ENCODE measurements at places on chromosomes 3 and 15.

GRCh38 chr3:52447512-52448355 is 2.8 kb upstream of the SEMA3G start:
- no peak for DNase-seq

DNA sequence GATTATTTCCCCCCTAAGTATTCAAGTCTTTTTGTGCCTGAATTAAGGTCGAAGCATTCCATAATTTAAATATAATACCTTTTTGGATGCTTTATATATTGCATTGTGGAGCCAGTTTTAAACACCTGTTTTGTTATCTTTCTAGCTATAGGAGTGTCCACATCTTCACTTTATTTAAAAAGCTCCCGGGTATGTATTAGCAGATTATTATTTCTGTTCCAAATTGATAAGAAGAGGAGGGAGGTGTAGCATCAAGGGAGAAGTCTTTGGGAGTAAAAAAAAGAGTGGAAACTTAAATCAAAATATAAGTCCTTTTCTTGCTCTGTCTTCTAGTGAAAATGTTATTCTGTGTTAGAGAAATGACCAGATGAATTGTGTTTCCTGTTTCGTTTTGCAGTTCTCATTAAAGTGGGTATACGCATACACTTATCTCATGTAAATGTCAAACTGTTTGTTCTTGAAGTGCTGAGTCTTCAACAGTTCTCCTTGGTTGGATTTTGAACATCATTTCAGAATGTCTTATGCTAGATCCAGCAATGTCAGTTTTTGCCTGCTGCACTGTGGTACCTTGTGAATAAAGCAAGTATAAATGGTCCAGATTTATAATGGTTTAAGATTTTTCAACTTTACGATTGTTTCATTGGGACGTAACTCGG is 105.8 kb downstream of the FNDC3B start:
- DNase-seq = no peak

DNA sequence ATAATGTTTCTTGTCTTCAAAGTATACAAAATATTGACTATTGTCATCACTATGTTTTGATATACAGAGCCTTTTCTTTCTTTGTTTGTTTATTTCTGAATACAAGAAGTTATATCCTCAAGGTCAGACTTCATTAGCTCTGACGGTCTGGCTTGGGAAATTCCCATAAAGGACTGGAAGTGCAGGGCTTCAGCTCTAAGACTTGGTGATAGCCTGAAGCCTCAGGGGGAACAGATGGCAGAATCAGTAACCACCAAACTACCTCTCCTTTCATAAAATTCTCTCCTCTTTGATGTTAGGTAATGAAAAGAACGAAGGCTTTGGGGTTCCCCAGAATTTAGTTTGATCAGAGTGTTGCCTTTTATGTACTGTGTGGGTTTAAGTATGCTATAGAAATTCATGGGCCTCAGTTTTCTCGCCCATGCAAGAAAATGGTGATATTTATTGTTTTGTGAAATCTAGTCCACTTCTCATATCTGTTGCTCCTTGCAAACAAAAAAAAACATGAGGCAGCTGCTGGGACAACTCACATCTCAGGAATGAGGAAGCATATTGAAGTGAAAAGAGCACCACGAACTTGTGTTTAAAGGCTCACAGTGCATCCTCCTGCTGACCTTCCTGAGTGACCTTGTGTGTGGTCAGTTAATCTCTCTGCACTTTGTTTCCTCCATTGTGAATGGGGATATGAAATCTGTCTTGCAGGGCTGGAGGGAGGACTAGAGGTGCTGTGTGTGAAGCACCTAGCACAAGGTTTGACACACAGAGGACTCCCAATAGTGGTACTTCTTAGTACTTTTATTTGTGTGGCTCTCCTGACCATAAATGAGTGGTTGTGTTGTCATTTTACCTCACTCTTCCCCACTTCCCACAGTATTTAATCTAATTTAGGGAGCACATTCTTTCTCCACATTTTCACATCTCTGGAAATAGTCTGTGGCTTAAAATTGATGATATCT is 569.8 kb upstream of the IL12A start:
- no peak for DNase-seq

GRCh38 chr3:52771334-52771681 is 568 bp upstream of the NEK4 start:
- DNase-seq = no peak

DNA sequence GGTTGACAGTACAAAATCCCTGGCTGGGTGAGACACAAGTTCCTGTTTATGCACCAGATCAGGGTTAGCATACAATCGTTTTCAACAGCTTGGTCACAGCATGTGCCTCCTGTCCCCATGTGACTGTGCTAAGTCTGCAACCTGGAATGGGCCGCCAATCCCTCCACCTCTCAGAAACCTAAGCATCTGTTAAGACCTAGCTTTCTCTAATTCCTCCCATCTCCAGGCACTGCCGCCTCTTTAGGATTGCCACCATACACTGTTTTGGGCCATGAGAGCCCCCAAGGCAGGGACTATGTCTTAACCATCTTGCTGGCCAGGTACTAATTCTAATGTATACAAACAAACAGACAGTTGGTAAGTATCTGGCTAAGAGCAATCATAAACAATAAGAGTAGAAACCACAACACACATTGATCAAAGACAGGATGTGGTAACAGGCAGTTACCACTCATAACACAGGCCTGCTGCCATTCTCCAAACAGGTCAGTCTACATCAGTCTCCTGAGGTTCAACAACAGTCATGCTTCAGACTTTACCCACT is 25.6 kb downstream of the SEC22C start:
- no peak for DNase-seq

DNA sequence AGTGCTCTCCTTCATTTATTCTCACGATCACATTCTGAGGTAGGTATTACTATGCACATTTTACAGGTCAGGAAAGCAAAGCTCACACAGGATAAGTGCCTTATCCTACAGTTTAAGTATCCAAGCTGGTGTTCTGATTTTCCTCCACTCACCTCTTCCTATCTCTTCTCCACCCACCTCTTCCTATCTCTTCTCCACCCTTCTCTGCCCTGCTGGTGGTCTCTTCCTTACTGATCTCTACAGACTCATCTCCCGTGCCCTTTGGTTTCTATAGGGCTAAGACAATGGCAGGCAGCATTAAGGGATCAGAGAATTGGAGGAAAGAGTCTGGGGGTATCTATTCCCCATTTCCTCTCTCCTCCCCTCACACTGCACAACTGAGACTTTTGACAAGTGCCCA is 319.1 kb downstream of the FHIT start:
- DNase-seq = no peak

GRCh38 chr3:193673845-193674244 is 80.8 kb downstream of the OPA1 start:
- peak; percentile 28 for DNase-seq

- no peak for DNase-seq
These were observed 144.8 kb downstream of the SUCLG2 start for GRCh38 chr3:67509471-67510075.

GRCh38 chr3:183268366-183268765 is 15.3 kb downstream of the B3GNT5 start:
- DNase-seq = no peak

- no peak for DNase-seq
These were observed 95.2 kb downstream of the KBTBD8 start for GRCh38 chr3:67093305-67093704.

- no peak for DNase-seq
These were observed 389 bp upstream of the CCNB2 start for GRCh38 chr15:59104602-59104911.

- no peak for DNase-seq
These were observed 3.3 kb upstream of the RNF13 start for GRCh38 chr3:149809699-149810098.

- no peak for DNase-seq
These were observed 33.8 kb downstream of the NBEAL2 start for GRCh38 chr3:47013231-47013630.

GRCh38 chr3:171379961-171380483 is 80.2 kb downstream of the TNIK start:
- DNase-seq = no peak

GRCh38 chr15:74050556-74051234 is 31.7 kb downstream of the GOLGA6A start:
- no peak for DNase-seq

DNA sequence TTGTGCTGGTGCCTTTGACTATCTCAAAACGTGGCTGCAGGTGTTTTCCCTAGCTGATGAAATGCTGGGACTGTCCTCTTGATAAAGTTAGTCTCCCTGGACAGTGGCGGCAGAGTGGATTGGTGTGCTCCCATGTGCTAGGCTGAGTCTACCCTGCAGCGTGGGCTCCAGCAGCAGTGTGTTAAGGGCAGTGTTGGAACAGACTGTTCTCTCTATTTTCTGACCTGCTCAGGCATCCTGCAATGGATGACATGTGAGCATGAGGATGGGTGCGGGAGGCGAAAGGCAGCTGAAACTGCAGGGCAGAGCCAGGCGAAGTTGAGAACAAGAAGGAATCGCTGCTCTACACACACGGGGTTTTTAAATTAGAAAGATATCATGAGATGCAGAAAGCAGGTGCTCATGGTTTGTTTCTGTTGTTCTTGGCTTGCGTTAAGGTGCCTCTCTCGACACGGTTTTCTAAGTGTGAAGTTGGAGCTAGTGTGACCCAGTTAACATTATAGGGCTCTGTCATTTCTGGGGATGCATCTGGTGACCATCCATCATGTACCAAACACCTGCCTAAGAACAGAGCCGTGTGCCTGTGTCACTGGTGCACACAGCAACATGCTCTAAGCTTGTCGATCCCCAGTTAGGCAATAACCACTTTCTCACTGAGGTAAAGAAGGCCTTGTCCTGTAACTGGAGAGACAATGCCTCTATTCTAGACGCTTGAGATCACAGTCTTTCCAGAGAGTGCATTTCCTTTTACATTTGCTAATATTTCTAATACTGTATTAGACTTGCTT is 44.3 kb downstream of the SLCO3A1 start:
- DNase-seq = no peak

DNA sequence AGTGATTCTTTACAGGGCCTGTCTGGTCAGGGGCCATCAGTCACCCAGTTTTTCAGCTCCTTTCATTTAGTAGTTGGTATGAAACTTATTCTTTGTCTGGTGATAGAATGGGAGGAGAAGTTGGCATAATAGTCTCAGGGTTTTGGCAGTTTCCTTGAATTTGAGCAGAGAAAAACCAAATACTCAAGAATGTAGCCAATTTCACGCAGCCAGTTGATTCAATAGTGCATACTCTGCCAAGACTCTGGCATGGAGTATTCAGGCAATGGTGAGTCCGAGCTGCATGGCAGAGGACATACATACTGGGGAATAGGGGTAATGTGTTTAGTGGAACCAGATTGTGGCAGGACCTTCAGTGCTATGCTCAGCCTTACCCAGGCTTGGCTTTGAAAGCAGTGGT is 118.3 kb downstream of the GALK2 start:
- DNase-seq = no peak

GRCh38 chr15:57500979-57501576 is 90.6 kb upstream of the MYZAP start:
- DNase-seq = no peak

- no peak for DNase-seq
These were observed 344.3 kb downstream of the EDEM1 start for GRCh38 chr3:5531741-5532290.

- no peak for DNase-seq
These were observed 18.5 kb upstream of the TUSC7 start for GRCh38 chr3:116691041-116691440.

GRCh38 chr15:40235201-40235885 is 3.5 kb upstream of the PAK6 start:
- no peak for DNase-seq

GRCh38 chr3:127964053-127964452 is 49.0 kb downstream of the KBTBD12 start:
- DNase-seq = no peak

DNA sequence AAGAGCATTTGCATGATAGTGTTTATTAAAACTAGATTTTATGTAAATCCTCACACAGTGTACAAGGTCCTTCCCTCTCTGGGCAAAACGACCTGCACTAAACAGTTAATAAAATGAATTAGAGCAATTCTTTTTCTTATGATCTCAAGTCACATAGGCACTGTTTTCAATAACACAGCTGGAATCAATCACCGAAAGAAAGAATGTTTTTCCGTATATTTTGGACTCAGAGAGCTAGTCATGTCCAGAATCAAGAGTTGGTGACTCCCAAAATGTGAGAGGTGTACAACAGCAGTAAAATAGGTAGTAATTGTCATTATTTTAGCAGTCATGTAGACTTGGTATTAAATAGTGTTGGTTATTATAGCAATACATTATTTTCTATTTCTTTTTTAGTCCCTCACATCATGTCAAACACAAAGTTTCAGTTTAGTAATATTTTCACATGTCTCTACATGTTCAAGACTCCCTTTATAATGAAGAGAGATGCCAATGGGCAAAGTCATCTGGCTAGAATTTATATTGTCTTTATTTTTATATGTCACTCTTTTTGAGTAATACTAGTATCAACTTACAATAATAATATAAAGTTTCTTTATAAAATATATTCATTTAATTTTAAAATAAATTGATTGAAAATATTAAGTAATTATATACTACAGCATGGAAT is 448.6 kb upstream of the CDIN1 start:
- no peak for DNase-seq

DNA sequence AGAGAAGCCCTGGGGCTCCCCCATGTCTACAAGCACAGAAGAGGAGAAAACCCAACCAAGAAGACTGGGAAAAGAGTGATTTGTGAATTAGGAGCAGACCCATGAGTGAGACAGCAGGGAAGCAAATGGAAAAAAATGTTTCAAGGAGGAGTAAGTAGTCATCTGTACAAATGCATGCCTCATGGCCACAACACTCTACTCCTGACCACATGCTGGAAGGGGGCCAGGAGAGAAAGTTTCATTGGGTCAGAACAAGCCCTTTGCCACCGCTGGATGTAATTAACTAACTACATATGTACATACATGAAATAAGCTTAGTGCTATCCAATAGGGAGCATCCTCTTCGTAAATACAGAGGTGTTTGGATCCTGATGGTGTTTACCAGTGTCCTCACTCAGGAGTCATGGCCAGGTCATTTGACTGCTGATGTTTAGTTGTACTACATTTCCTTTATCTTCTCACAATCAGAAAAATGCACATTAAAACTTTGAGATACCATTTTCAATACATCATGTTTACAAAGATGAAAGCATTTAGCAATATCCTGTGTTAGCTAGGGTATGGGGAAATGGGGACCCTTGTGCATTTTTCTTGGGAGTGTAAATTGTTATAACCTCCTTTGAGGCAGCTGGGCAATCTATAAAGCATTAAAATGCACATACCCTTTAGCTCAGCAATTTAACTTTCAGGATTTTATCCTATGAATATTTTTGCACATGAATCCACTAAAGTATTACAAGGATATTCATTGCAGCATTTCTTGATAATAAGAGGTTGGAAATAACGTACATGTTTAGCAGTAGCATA is 27.1 kb downstream of the CLRN1 start:
- no peak for DNase-seq

GRCh38 chr15:29208352-29208751 is 61.3 kb downstream of the NSMCE3 start:
- no peak for DNase-seq

DNA sequence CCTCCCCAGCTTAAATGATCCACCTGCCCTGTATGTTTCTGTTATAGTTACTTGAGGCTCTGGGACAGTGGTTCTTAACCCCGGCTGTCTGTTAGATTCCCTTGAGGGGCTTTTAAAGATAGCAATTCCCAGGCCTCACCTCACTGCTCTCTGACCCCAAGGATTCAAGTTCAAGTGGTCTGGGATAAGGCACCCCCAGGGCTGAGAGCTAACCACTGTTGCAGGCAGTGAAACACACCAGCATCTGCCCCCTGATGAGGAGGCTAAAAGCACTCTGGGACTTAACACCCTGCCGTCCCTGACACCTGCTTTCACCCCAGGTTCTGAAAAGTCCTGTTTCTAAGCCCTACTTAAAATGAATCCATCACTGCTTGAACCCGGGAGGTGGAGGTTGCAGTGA is 103.7 kb downstream of the LRRK1 start:
- DNase-seq = no peak

Data from amygdala (tissue), 56 donors.